ENCODE measurements at places on chromosomes 6 and 20. TPM values are rescaled to one million over a fixed set of nuclear protein-coding genes. Genes with fewer than 3 reads are reported as not detected.

Gene SIRPD
- total RNA-seq, result not detected

Gene KCNK16
- total RNA-seq, result not detected

Gene SLC22A16
- total RNA-seq, result 0.36 TPM

Gene ZNF165
- total RNA-seq, result 1.2 TPM

Gene GUCA1A
- total RNA-seq, result not detected

Gene COL9A1
- total RNA-seq, result not detected

DNA sequence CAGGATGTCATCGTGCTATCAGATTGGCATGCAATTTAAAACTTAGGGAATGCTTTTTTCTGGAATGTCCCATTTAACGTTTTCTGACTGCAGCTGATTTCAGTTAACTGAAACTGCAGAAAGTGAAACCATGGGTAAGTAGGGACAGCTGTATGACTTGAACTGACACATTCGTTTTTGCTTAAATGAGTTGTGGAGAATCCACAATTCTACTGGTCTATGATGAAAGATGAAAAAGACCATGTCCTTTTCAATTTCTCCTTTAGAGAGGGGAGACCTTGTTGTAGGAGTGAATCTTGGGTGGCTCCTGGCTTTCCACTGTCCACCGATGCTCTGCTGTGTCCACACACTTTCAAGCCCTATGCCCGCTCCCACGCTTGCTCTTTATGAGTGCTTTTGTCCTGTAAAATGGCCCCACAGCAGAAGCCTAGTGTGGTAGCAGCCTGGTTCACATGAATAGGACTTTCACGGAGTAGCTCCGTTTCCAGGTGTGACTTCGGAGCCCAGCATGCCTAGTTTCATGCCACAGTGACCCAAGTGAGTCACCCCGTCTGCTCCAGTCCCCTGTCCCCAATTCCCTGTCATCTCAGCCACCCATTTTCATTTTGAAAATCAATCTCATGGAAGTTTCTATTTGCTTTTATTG is 21.9 kb downstream of the DYNLT1 start:
- H3K4me3 ChIP-seq, result no peak overlapping the region
- H3K4me1 ChIP-seq, result peaks cover 4% of the 10 kb centered on the region
- no peak for DNase-seq
- no peaks in the 10 kb centered on the region for H3K27me3 ChIP-seq

DNA sequence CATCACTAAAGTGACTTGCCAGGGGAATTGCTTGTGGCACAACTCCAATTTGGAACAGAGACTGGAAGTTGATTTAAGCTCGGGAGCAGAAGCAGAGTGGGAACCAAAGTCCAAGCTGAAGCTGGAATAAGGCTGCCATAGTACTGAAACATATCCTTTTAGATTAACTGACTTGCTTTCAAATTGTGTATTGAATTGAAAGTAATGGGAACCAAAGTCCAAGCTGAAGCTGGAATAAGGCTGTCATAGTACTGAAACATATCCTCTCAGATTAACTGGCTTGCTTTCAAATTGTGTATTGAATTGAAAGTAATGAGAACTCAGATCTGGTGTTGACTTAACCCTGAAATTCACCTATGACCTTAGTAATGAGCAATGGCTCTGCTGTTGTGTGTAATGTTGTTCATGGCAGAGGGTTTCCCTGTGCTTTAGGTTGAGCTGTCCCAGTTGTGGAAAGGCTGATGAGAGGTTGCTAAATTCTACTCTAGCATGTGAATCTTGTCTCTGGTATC is 40.2 kb downstream of the CENPW start:
- no peaks in the 10 kb centered on the region for H3K36me3 ChIP-seq
- H3K4me1 ChIP-seq, result no peaks in the 10 kb centered on the region
- H3K4me3 ChIP-seq, result no peak overlapping the region

DNA sequence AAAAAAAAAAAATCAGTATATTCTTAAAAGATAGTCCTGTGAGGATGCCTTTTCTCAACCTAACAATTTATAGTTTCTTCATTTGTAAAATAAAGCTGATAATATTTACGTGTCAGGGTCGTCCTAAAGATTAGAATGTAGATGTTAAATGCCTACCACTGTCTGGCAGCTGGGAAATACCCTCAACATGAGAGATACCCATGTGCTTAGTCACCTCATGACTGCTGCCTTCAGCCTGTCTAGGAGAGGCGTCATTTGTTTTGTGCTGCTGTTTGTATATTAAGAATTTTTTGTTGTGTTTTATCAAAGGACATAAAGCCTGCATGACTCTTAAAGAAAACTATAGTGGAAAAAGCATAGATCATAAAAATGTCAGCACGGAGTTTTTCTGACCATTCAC is 9.5 kb downstream of the FAM120B start:
- H3K4me3 ChIP-seq, result no peak overlapping the region
- no peaks in the 10 kb centered on the region for H3K27me3 ChIP-seq
- H3K4me1 ChIP-seq, result no peaks in the 10 kb centered on the region
- H3K27ac ChIP-seq, result no peak overlapping the region

DNA sequence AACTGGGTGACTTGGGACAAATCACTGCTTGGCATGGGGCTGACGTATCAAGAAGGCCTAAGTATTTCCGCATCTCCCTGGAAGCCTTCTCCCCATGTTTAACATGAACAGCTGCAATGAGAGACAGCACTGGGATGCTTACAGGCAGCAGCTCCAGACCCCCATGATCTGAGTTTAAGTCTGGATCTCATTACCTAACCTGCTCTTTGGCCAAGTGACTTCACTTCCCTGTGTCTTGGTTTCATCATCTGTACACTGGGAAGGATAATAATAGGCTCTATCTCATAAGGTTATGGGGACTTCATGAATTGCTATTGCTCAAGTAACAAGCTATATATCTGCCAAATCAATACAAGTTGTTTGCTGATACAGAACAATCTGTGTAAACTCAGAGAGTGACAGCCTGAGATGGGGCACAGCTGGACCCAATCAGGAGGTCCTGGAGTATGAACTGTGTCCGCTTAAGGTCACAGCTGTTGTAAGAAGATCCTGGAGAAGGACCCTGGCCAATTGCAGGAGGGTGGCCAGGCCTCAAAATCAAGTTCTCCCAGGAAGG is 56.0 kb downstream of the TGM2 start:
- no peak overlapping the region for H3K4me3 ChIP-seq
- H3K4me1 ChIP-seq, result peaks cover 31% of the 10 kb centered on the region
- H3K27ac ChIP-seq, result peak overlapping the region; percentile 89
- no peaks in the 10 kb centered on the region for H3K27me3 ChIP-seq

DNA sequence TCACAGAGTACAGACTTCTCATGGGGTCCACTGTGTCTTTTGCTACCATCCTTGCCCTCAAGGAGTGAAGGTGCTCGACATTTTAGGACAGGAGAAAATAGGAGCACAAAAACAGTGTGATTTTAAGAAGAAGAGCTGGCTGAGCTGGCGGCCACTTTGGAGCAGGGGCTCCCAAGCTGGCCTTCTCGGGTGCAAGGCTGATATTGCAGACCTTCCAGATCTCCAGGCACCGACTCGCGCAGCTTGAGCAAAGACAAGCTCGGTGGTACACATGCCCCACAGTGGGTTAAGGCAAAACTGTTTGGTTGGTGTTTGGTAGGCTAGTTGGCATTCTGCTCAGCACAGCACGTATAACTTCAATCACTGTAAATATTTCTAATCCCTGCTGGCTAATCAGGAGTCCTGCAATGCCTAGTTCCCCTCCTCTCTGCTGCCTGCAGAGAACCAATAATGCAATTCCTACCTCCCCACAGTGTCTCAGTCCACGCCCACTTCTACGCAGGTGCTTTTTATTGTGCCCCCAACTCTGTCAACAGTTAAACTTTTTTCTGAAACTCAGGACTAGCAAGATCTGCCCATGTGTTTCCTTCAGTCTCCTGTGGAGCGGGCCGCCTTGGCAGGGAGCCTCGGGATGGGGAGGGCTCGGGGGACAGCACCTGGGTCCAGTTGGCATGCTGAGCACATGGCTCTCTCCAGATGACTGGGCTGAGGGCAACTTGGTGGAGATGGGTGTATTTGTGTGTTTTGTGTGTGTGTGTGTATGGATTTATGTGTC is 12.7 kb upstream of the SMOC2 start:
- no peaks in the 10 kb centered on the region for H3K27me3 ChIP-seq
- H3K4me3 ChIP-seq, result no peak overlapping the region
- no peak for DNase-seq
- H3K27ac ChIP-seq, result no peak overlapping the region
- no peaks in the 10 kb centered on the region for H3K36me3 ChIP-seq

DNA sequence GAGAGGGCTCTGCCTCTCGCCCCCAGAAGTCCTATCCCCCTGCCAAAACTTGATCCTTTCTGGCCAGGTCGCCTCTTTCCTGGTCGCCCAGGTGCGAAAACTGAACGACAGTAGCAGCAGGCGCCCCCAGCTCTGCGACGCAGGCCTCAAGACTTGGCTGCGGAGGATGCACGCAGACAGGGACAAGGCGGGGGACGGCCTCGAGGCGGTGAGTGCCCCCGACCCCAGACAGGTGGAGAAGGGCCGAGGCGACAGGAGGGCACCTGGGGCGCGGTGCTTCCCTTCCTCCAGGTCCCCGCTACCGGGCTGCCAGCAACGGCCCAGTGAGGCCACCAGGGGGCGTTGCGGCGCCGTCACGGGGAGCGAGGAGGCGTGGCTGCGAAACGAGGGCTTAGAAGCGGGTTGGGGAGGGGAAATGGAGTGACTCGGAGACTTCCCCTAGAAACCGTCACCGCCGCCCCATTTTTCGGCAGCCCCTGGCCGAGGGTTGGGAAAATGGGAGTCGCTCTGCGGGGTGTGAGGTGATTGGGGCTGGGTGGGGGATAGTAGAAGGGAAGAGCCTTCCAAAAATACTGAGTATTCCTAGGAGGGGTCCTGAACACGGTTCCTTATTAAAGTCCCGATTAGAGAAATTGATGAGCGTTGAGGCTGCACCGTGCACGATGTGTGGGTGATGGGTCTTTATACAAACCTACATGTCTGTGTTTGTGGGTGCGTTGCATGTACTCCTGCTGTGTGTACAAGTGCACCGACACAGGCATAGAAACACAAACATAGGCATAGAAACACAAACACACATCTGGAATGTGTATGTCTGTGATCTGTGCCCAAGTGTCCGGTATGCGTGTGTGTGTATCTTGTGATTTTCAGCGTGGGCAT is 44.6 kb downstream of the ARHGAP40 start:
- no peak overlapping the region for H3K27ac ChIP-seq
- H3K4me3 ChIP-seq, result peak overlapping the region; percentile 49
- no peaks in the 10 kb centered on the region for H3K36me3 ChIP-seq
- DNase-seq, result peak; percentile 95

DNA sequence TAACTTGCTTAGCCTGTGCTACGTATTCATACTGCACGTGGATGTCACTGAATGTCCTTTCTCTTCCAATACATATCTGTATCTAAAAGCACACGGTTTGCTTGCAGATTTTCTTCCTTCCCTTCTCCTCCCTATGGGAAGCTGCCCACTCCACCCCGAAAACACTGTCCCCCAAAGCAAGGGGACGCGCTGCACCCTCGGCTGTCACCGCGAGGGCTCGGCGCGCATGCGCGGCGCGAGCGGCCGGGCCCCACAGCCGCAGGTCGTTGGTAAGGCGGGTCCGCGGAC is 659 bp downstream of the TMX4 start:
- peak; percentile 93 for DNase-seq
- no peaks in the 10 kb centered on the region for H3K36me3 ChIP-seq
- no peaks in the 10 kb centered on the region for H3K27me3 ChIP-seq
- peaks cover 13% of the 10 kb centered on the region for H3K4me1 ChIP-seq

GRCh38 chr6:147509891-147510290 is 1.4 kb downstream of the SAMD5 start:
- peaks cover 12% of the 10 kb centered on the region for H3K4me1 ChIP-seq
- peaks cover 32% of the 10 kb centered on the region for H3K27me3 ChIP-seq
- H3K4me3 ChIP-seq, result no peak overlapping the region
- no peaks in the 10 kb centered on the region for H3K36me3 ChIP-seq
- H3K27ac ChIP-seq, result no peak overlapping the region

DNA sequence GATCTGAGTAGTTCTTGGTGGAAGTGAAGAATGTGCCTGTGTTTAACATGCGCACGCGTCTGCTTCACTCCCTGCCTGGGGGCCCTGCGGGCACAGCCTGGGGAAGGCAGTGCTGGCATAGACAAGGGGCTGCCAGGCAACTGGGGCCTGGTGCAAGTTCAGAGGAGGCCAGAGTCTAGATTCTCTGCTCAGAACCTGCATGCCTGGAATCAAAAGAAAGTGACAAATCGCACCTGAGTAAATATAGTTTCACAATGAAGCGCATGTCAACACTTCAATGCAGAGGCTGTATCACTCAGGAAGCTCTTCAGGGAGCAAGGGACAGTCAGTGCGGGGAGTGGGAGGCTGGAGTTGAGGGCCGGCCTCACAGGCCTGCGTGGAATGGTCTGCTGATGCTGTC is 24.2 kb upstream of the PPP1R14C start:
- DNase-seq, result no peak
- H3K4me3 ChIP-seq, result no peak overlapping the region
- H3K27ac ChIP-seq, result no peak overlapping the region
- H3K27me3 ChIP-seq, result peaks cover 2% of the 10 kb centered on the region
- H3K36me3 ChIP-seq, result no peaks in the 10 kb centered on the region

DNA sequence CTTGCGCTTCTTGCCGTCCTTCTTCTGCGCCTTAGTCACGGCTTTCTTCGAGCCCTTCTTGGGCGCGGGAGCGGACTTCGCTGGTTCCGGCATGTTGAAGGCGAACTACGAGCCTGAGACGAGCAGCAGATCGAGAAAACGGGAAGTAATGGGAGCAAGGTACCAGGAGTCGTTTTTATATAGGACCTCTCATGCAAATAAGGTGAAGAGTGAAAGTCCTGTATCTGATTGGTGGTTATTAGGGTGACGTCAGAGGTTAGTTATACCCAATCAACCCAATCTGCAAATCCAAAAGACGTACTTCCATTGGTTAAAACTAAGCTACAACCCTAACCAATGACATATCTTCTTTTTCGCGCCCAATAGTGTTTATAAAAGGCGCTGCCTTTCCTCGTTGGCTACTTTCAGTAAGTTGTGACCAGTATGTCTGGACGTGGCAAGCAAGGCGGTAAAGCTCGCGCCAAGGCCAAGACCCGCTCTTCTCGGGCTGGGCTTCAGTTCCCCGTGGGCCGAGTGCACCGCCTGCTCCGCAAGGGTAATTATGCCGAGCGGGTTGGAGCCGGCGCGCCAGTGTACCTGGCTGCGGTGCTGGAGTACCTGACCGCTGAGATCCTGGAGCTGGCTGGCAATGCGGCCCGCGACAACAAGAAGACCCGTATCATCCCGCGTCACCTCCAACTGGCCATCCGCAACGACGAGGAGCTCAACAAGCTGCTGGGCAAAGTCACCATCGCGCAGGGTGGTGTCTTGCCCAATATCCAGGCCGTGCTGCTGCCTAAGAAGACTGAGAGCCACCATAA is 100.6 kb upstream of the PRSS16 start:
- peak overlapping the region; percentile 89 for H3K27ac ChIP-seq
- H3K36me3 ChIP-seq, result no peaks in the 10 kb centered on the region
- H3K4me3 ChIP-seq, result peak overlapping the region; percentile 84
- DNase-seq, result peak; percentile 97
- no peaks in the 10 kb centered on the region for H3K27me3 ChIP-seq

DNA sequence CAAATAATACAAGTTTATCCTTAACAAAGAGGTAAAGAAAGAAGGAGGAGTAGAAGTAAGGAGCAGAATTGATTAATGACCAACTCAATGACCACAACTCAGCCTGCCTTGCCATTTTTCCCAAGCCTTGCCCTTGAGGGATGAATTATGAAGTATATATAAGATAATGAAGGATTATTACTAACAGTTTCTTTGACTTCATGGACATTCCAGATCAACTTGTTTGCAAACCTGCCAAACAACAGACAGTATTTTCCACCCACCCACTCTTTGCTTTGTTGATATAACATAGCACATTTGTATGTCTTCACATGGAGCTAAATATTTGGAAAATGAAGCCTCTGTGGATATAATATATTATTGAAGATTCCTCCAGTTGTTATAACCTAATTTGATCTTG is 9.9 kb upstream of the C6orf141 start:
- H3K4me1 ChIP-seq, result peaks cover 7% of the 10 kb centered on the region
- DNase-seq, result no peak
- no peaks in the 10 kb centered on the region for H3K27me3 ChIP-seq
- H3K36me3 ChIP-seq, result no peaks in the 10 kb centered on the region
- H3K4me3 ChIP-seq, result no peak overlapping the region
